ENCODE measurements at places on chromosomes 3 and 15.

GRCh38 chr3:9846931-9847488 lies 3.2 kb upstream of the RPUSD3 start:
- DNase-seq, result no peak

- no peak for DNase-seq
Measured at GRCh38 chr3:40494698-40495097, 11.1 kb upstream of the ZNF620 start.

DNA sequence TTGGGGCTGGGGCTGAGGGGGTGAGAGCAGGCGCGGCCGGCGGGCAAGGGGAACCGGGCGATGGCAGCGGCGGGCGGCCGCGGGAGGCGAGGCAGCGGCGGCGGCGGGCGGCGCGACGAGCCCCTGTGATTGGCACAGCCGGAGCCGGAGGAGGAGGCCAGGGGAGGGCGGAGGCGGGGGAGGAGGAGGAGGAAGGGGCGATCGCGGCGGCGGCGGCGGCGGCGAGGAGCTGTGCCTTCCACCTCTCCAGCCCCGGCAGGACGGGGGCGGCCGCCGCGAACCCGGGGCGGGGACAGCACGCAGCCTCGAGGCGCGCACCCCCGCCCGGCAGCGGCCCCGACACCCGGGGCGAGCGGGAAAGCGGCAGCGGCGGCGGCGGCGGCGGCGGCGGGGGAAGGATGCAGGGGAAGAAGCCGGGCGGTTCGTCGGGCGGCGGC lies at the start of gene SLCO3A1:
SLCO3A1 (plus strand) TSS at position 198 of the 437 bp plus-strand sequence.
- peak; percentile 34 for DNase-seq

- no peak for DNase-seq
Measured at GRCh38 chr3:10651506-10651905, 146.1 kb upstream of the ATP2B2 start.

DNA sequence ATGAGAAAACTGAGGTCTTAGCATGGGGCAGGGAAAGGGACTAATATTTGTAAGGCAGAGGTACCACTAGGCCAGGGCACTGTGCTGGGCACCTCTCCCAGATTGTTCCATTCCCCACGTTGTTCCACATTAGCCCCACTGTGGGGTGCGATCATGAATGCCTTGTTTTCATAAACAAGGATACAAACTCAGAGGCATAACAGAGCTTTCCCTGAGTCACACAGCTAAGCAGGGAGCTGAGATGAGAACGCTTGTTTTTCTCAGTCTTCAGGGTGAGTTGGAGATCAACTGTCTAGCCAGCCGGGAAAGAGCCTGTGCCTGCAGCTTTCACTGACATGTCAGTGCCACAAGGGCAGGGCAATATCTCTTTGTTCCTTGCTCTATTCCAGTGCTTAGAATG lies 47.9 kb upstream of the ITGA11 start:
- DNase-seq, result no peak

GRCh38 chr3:48018841-48019240 lies 2.6 kb upstream of the MAP4 start:
- no peak for DNase-seq

GRCh38 chr15:56286213-56286612 lies 42.5 kb upstream of the RFX7 start:
- no peak for DNase-seq

GRCh38 chr3:109696932-109697331 lies 359.6 kb upstream of the DPPA4 start:
- no peak for DNase-seq

GRCh38 chr15:71570736-71571135 lies 239.6 kb upstream of the NR2E3 start:
- DNase-seq, result no peak

Measured in stimulated activated CD4-positive, alpha-beta T cell treated with anti-CD3 and anti-CD28 coated beads, TNF-alpha, amount 100 ng/mL, for 24 hours (primary cell).